Central memory CD8-positive, alpha-beta T cell (primary cell): ENCODE measurements at places on chromosomes 12 and 14.

- no peak for DNase-seq
These were observed 344.2 kb downstream of the LRIG3 start for GRCh38 chr12:58576081-58576480.

GRCh38 chr14:83007641-83008225 lies 1474.1 kb upstream of the SEL1L start:
- DNase-seq, result no peak

DNA sequence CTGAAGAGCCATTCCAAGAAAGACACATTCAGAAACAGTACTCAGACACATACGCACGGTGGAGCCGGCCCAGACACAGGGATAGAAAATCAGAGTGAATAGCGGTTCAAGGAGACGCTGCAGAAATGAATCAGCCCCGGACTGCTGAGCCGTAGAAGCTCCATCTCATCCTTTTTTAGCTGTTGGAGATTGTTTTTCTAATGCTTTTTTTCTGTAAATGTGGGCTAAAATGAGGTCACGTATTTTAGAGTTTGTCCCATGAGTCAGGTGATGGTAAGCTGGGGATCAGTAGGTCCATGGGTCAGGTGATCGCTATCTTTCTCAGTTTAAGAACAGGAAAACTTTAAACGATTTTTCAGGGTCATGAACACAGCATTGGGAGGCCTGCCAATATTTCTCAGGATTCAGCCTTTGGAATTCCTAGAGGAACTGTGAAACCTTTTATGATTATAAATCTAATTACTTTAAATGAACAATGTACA lies 202.4 kb downstream of the ITPR2 start:
- DNase-seq, result no peak

DNA sequence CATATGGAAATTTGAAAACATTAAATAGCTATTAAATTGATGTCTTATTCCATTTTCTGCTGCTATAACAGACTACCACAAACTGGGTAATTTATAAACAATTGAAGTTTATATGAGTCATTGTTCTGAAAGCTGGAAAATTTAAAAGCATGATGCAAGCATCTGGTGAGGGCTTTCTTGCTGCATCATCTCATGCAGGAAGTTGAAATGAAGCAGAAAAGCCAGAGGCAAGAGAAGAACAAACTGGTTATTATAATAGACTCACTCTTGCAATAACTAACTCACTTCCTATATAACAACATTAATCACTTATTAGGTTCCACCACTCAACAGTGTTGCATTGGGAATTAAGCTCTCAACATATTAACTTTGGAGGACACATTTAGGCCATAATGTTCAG lies 1277.4 kb downstream of the LRFN5 start:
- no peak for DNase-seq

GRCh38 chr12:53211476-53212381 lies 4.7 kb upstream of the ITGB7 start:
- no peak for DNase-seq

DNA sequence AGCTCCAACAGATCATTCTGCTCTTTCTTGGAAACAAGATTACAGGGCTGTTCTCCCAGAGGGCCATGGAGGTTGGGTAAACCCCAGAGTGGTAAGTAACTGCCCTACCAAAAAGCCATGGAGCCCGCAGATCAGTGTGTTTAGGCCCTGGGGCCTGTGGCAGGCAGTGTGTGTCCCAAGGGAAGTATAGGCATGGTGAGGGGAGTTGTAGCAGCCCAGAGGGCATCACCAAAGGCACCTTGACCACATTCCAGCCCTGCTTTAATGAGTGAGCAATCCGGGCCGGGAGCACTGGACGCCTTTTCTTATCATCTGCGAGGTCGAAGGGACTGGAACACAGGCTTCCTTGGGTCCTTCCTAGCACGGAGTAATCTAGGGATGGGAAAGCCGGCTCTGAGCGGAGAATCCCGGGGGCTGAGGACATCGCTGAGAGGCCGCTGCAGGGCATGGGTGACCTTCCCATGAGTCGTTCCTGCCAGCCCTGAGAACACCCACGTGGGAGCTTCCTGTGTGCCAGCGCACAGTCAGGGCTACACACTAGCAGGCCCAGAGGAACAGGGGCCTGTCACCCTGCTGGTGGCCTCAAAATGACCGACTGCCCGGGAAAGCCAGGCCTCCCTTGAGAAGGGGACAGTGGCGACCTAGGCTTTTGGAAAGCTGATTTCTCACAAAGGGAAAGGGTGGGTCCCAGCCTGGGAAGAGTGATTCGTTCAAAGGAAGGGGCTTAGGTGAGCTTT lies 91.3 kb downstream of the NINJ2 start:
- no peak for DNase-seq

DNA sequence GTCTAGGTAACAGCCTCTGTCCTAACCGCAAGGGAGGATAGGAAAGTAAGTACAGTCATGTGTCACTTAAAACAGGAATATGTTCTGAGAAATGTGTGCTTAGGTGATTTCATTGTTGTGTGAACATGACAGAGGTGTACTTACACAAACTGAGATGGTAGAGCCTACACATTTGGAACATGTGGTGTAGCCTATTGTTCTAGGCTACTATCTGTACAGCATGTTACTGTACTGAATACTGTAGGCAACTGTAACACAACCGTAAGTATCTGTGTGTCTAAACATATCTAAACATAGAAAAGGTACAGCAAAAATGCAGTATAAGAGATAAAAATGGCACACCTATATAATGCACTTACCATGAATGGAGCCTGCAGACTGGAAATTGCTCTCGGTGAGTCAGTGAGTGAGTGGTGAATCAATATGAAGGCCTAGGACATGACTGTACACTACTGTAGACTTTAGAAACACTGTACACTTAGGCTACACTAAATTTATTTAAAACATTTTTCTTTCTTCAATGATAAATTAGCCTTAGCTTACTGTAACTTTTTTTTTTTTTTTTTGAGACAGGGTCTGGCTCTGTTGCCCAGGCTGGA lies 13.2 kb upstream of the MDM2 start:
- no peak for DNase-seq

GRCh38 chr12:6233121-6233971 lies 33.1 kb downstream of the CD9 start:
- DNase-seq, result no peak

GRCh38 chr14:51014625-51015024 lies 70.3 kb upstream of the PYGL start:
- DNase-seq, result no peak

GRCh38 chr14:62436261-62436660 lies 609.0 kb downstream of the KCNH5 start:
- DNase-seq, result no peak

DNA sequence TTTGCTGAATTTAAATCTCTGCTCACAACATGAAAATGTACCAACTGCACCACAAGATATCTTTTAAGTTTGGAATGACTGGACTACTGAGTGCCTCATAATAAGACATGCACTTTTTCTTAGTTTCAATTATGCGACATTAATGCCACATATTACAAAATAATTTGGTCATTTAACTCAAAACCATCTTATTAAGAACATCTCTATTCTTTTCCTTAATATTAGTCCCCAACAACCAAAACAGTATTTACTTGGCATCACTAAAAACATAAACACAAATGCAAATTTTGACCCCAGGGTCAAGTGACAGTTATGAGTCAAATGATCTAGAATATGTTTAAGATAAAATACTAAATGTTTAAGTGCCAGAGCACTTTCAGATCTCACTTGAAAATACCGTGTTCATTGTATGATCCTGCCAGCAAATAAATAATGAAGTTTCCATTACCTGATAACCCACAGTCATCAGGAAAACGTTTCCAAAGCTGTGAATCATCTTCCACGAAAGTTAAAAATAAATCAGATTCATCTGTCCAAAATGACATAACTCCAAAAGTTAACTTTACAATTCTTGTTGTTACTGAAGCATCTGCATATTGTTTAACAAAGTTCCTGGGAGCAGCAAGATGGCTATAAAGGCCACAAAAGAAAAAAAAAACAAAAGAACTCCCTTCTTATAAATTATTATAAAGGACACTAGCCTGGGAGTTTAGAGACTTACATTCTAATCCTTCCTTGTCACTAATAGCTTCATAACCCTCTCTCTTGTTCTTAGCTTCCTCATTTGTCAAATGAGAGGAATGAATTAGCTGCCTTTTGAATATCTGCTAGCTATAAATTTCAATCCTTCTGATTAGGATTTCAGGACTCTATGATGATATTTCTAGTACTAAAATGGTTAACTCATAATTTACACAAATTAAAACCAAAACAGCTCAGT lies 30.5 kb upstream of the AP4S1 start:
- DNase-seq, result no peak

DNA sequence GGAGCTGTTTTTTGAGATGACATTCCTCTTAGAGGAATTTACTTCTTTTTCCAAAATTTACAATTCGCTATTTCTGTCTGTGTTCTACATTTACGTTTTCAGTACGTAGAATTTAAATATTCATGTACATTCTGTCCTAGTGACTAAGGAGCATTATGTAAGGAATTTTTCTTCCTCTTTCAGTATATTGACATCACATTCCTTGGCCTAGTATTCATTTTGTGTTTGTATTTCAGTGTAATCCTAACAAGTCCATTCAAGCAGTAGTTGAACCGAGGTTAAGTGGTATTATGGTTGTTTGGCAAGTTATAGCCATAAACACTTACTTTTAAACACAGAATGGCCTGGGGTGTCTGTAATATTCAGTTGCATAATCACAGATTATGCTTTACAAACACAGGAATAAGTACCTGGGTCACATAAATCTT lies 465.2 kb downstream of the PCNX1 start:
- no peak for DNase-seq
